ENCODE measurements at places on chromosomes 7 and 10.

DNA sequence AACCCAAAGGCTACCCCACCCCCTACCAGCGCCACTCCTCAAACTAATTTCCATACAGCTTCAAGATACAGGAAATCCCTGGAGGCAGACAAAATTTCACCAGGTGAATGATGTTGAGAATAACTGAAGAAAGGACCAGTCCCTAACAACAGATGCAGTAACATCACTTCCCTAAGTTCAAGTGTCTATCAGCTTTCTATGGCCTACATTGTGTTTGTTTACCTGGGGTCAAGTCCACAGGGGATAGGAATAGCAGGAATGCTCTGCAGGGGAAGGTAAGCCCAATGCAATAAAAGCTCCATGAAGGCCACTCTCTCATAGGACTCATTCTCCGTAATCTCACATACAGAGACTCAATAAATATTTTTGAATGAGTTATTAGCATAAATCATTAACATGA lies 26.9 kb downstream of the FAM13C start:
- DNase-seq, result no peak

GRCh38 chr7:7705318-7705717 lies 13.1 kb downstream of the RPA3 start:
- DNase-seq, result no peak

GRCh38 chr7:95772771-95773581 lies 622 bp downstream of the DYNC1I1 start:
- no peak for DNase-seq

- DNase-seq, result no peak
Measured at GRCh38 chr7:128390871-128391565, 18.8 kb downstream of the IMPDH1 start.

DNA sequence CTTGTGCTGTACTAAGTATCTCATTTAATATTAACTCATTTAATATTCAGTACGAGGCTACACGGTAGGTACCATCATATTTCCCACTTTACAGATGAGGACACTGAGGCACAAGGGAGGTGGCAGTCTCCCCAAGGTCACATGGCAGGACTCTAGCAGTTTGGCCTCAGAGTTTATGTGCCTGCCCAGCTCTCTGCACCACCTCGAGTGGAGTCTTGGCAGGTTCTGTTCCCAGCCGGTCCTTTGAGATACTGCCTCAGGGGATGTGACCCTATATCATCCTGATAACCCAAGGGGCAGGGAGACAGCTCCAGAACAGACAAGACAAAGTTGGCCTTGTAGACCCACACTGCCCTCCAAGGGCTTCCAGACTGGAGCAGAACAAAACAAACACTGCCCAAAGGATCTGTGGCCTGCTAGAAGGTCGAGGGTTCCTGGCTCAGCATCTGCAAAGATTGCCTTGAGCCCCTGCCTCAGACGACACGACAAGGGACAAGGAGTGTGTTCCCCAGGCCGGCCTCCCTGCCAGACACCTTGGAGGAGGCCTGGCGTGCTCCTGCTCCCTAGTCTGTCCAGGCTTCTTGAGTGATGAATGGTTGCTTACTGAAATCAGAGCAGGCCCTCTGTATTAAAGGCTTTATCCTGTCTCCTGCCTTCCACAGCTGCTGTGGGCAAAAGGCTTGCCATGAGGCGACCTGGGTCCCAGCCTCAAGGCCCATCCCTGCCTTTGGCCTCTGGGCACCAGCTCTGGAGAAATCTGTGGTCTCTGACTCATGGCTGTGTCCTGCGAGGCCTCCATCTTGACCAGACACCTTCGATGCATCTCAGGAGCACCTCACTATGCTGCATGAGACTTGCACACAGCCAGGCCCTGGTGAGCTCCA lies 3.9 kb upstream of the PWWP2B start:
- DNase-seq, result no peak

DNA sequence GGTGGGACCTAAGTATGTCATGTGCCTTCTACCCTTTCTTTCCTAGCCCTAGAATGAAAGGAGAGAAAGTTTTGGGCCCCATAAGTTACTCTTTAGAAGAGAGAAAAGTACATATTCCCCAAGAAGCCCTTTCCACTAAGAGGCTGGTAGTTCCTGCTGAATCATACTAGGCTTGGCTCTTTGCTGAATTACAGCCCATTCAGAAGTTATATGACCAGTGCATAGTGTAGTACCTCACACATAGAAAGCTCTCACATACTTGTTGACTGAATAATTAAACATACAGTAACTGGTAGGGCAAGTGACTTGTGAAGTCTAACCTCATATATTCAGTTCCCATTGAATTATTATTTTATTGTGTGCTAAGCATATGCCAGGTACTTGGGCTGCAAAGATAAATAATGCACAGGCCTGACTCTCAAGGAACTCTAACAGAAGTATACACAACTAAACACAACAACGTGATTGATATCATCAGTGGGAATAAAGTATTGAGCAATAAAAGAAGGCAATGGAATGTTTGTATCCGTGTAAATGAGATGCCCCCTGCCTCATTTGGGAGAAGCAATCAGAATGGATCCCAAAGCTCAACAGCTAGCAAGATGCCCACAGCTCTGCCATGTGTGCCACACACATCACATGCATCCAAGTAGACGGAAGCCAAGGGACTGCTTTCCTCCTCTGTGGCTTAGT lies 38.9 kb upstream of the UBN2 start:
- no peak for DNase-seq

DNA sequence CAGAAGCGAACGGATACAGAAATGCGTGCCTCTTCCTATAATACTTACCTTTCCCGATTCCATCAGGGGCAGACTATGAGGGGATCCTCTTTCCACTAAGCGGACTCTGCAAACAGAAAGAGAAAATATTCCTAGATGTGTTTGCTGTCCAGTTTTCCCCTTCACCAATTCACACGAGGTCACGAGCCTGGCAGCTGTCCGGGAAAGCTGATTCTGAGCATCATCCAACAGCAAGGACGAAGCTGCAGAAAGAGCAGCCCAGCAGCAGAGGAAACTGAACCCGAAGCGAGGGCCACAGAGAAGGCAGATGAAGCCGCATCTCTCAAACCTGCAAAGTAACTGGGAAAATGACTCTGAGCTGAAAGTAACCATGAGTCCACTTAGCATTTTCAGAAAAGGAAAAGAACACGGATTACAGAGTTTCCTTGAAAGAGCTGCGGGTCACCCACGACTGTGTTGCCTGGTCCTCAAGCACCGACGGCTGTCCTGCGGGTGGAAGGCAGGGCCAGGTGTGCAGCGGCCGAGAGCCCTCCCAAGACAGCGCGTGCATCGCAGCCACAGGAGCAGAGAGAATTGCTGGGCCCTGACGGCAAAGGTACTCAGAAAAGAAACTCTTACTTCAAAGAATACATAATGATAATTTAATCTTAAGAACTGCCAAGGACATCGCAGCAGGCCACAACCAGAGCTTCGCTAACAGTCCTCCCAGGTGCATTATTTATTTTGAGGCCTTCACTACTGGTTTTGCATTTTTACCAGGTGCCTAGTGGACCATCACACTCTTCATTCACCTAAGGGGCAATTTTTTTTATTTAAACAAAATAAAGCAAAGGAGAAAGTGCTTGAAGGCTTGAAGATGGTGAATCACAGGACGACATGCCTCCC lies 153.3 kb downstream of the ZMYND11 start:
- no peak for DNase-seq

- no peak for DNase-seq
Measured at GRCh38 chr7:107461938-107462533, 7.8 kb upstream of the GPR22 start.
